ENCODE measurements at places on chromosomes 6 and 20.

GRCh38 chr20:53071833-53072232 lies 99.7 kb downstream of the TSHZ2 start:
- DNase-seq: no peak

- no peak for DNase-seq
Measured at GRCh38 chr6:142886431-142887170, 58.4 kb downstream of the HIVEP2 start.

DNA sequence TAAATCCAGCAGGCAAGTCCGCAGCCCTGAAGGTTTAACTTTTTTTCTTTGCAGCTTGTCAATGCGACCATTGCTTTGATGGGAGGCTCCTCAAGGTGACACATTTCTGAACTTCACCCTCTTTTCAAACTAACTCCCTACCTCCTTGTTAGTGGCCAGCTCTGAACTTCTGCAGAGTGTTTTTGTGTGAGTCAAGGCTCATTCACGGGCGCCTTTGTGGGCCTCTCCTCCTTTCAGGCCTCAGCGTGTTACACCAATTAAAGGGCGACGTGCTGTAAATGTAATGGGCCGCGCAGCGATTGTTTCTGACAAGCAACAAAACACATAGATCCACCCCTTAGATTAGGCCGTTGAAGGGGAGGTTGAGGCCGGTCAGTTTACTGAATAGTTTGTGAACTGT lies 45.5 kb upstream of the NR2E1 start:
- DNase-seq: no peak

GRCh38 chr6:74519163-74519562 lies 686.7 kb downstream of the COL12A1 start:
- DNase-seq: no peak

DNA sequence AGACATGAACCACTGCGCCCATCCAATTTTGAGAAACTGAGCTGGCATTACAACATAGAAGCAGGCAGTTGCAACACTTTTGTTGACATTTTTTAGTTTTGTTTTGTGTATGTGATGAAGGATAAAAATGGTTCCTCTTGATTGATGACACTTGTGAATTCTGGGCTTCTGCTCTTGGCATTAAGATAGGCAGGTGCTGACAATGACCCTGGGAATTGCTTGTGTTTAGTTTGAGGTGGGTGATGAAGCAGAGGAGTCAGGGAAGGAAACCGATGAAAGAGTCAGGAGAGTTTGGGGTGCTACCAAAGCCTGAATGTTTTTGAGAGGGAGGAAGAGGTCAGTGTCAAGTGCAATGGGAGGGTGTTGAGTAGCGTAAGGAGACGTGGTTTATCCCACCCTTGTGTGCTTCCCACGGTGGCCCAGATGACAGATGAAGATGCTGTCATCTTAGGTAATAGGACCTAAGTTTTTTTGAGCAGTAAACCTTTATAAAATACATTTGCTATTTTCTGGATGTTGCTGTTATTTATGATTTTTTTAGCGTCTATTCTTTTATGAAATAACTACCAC lies 19.4 kb downstream of the CDS2 start:
- DNase-seq: no peak

GRCh38 chr6:131173680-131174079 lies 38.4 kb downstream of the AKAP7 start:
- no peak for DNase-seq

DNA sequence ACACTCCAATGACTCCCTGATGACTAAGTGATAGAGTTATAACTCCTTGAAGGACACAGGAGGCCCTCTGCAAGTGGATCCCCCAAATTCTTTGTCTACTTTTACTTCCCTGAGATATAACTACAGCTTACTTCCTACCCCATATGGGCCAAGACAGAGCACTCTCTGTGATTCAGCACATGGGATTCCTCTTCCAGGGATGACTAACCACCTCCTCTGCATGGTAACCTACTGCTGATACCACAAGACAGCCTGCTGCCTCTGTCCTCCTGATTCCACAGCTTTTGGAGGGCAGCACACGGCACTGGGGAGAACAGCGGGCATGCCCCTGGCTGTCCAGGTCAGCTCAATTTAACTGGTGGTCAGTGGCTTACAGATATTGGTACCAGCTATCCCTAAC lies 675.7 kb upstream of the AGPAT4 start:
- no peak for DNase-seq

GRCh38 chr6:27617700-27618689 lies 145.1 kb upstream of the ZNF184 start:
- no peak for DNase-seq

- DNase-seq: no peak
Measured at GRCh38 chr6:155031091-155031490, 36.0 kb downstream of the TIAM2 start.

DNA sequence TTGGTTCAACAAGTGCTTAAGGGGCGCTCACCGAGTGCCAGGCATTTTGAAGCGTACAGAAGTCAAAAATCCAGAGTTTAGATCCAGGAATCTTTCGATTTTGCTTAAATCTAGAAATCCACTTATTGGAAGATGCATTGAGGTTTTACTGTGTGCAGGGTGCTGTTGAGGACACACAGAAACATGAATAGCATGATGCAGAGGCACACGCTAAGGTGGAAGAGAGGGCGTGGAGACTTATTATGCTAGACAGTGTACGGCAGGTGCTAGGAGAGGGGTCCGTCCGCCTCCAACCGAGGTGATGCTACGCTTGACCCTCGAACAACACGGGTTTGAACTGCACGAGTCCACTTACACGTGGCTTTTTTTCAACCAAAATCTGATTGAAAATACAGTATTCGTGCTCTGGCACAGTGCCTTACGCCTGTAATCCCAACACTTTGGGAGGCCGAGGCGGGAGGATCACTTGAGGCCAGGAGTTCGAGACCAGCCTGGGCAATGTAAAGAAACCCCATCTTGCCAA lies 1.0 kb upstream of the KIF13A start:
- DNase-seq: no peak

GRCh38 chr20:57398231-57398821 lies 7.1 kb downstream of the RBM38 start:
- DNase-seq: no peak

GRCh38 chr20:14597206-14597715 lies 259.8 kb upstream of the FLRT3 start:
- no peak for DNase-seq

DNA sequence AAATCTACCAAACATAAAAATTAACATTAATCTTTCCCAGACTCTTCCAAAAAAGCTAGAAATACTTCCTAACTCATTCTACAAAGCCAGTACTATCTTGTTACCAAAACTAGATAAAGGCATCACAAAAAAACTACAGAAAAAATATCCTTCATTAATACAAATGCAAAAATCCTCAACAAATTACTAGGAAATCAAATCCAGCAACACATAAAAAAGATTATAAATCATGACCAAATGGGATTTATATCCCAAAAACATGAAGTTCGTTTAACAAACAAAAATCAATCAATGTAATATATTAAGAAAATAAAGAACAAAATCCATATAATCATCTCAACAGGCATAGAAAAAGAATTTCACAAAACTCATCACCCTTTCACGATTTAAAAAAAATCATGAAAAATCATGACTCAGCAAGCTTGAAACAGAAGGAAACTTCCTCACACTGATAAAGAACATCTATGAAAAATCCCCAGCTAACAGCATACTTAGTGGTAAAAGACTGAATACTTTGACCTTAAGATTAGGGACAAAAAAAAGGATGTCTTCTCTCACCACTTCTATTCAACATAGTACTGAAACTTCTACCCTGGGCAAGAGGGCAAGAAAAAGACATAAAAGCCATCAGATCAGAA lies 43.2 kb downstream of the RANBP9 start:
- peak; percentile 27 for DNase-seq

GRCh38 chr6:49052901-49053300 lies 410.2 kb downstream of the MMUT start:
- DNase-seq: no peak

DNA sequence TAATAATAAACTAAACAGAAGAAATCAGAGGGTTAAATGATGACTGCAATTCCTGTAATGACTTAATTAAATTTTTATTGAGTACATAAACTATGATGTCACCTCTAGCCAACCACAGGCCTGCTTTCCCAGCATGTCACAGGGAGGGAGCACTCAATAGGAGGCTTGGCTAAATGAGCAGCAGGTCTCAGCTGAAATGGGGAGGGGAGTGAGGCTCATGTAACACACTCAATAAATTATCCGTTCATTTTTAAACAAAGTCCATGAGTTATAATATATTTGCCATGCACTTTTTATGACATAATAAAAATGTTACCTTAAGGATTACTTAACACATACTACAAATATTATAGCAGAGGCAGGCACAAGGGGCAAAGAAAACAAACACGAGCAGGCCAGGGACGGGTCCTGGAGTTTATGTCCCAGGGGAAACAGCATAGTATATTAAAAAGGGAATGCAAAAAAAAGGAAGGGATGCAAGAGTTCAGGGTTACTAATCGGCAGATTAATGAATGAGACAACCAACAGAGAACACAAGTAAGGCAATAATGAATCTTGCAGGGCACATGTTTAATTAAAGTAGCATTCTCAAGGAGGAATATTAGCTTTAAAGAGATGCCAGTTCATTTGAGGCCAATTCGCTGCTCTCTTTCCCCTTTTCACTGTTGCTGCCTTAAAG lies 27.1 kb upstream of the FAM83C start:
- no peak for DNase-seq

GRCh38 chr6:26534681-26535465 lies 3.3 kb upstream of the HMGN4 start:
- no peak for DNase-seq

- no peak for DNase-seq
Measured at GRCh38 chr20:59518881-59519706, 85.2 kb upstream of the PHACTR3 start.

DNA sequence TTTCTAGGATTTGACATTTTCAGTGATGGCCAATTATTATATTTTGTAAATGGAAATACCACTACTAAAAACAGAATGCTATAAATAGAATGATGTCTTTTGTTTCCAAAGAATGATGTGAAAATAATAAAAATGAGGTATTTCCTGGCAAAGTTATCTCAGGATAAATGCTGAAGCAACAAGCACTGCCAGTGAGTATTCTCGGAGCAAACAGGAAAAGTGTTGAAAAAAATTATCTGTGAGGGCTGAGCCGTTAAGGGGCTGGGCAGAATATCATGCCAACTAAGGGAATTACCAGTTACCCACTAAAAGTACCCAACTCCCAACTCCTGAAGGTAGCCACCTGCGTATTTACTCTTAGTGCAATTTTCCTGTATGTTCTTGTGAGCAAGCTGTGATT lies 23.6 kb upstream of the SCAF8 start:
- no peak for DNase-seq

DNA sequence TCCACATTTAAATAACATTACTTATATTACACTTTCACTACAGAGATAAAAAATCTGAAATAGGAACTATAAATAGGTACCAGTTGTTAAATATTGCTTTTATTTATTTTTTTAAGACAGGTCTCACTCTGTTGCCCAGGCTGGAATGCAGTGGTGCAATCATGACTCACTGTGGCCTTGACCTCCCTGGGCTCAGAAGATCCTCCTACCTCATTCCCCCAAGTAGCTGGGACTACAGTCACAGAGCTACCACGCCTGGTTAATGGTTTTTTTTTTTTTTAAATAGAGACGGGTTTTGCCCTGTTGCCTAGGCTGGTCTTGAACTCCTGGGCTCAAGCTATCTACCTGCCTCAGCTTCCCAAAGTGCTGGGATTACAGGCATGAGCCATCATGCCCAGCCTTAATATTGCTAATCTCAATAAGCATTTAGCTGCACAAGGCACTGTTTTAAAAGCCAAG lies 17.3 kb downstream of the EEF1E1 start:
- DNase-seq: no peak

All from CMK (cell line).